ENCODE measurements at places on chromosomes 1 and 21.

- peak; percentile 75 for DNase-seq
These were observed 611 bp upstream of the AKT3 start for GRCh38 chr1:243850452-243851256.

GRCh38 chr1:242005866-242006535 lies 7.1 kb upstream of the MAP1LC3C start:
- peak; percentile 67 for DNase-seq

GRCh38 chr1:14435368-14436023 lies 163.0 kb upstream of the KAZN start:
- DNase-seq, result peak; percentile 34

GRCh38 chr1:223091896-223092295 lies 51.2 kb downstream of the TLR5 start:
- DNase-seq, result no peak

GRCh38 chr1:175530622-175531375 lies 212.6 kb downstream of the TNR start:
- no peak for DNase-seq

GRCh38 chr1:9150582-9151327 lies 21.9 kb upstream of the GPR157 start:
- DNase-seq, result no peak

- DNase-seq, result peak; percentile 86
These were observed 8.5 kb downstream of the TGFB2 start for GRCh38 chr1:218353656-218354055.

GRCh38 chr1:65459397-65459768 lies 38.9 kb downstream of the LEPR start:
- DNase-seq, result peak; percentile 59

GRCh38 chr1:216937491-216937890 lies 214.3 kb upstream of the ESRRG start:
- DNase-seq, result peak; percentile 21

GRCh38 chr1:50959303-50959912 lies 659 bp downstream of the FAF1 start:
- DNase-seq, result peak; percentile 74

GRCh38 chr1:160398823-160399222 lies 1.5 kb upstream of the VANGL2 start:
- DNase-seq, result no peak

DNA sequence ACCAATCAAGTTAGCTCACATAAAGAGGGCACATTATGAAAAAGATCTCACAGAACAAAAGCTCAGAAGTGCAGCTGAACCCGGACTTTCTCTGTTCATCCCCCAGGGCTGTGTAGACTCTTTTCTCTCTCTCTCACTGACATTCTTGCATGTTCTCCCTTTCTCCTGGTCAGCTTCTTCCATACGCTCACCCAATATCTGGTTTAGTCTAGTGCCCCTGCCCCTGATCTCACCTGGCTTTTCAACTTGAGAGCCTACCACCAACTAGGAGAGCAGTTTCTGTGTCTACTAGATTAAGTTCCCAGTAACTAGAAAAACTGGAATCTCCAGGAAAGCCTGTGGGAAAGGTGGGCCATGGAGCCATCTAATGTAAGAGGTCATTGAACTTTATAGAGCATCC lies 126.9 kb upstream of the GRIK3 start:
- DNase-seq, result no peak

- DNase-seq, result no peak
These were observed 39.7 kb downstream of the CD34 start for GRCh38 chr1:207871117-207871649.

DNA sequence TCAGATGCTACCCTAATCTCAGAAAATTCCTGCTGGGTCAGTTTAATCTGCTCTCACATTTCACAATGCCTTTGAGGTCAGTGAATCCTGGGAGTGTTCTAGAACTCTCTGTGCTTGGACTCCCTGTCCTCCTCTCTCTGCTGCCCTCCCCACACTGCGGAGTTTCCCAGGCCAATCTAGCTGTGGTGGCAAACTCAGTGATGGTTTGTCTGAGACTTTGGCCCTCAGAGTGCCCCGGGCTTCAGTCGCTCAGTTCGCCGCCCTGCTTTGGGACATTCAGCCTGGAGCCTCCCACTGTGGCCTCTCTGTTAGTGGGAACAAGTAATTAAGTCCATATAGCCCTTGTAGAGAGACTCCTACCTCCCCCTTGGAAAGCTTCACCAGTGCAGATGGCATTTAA lies 7.1 kb downstream of the C1orf226 start:
- DNase-seq, result no peak

- no peak for DNase-seq
These were observed 566.9 kb upstream of the ZP4 start for GRCh38 chr1:238457610-238458009.

- no peak for DNase-seq
These were observed at the start of gene PLA2G2E for GRCh38 chr1:19923137-19923952. Gene PLA2G2E (minus strand): TSS chr1:19923617. CDS start chr1:19923559, 58 bp downstream.

DNA sequence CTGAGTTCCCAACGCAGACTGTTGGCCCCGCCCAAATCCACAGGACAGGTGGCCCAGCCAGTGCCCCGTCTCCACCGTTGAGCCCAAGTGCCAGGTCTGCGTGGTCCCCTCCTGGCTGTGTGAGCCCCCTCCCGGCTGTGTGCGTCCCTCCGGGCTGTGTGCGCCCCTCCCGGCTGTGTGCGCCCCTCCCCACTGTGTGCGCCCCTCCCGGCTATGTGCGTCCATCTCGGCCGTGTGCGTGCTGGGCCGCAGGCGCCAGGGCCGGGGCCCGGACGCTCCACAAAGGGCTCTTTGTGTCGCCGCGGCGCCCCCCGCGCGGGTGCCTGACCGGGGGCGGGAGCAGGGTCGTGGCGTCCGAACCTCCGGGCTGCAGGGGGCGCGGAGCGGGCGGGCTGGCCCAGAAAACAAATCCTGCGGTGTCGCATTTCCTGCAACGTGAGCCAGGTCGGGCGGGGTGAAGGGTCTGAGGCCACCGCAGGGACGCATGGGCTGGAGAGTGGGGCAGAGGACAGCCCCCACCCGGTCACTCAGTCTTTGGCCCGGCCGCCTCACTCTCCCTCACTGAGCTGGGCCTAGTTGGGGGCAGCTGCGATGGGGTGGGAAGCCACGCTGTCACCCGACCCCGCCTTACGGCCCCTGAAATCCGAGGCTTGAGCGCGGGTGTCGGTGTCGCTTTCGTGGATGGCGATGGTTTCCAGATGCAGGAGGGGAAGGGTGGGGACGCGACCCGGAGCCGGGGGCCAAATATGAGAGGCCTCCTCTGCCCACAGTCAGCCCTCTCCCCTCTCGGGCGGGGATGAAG lies 18.8 kb downstream of the TNFRSF25 start:
- no peak for DNase-seq

GRCh38 chr1:241531195-241532161 lies 700 bp upstream of the KMO start:
- DNase-seq, result peak; percentile 81

- DNase-seq, result no peak
These were observed 31.4 kb downstream of the PODN start for GRCh38 chr1:53093451-53093754.

DNA sequence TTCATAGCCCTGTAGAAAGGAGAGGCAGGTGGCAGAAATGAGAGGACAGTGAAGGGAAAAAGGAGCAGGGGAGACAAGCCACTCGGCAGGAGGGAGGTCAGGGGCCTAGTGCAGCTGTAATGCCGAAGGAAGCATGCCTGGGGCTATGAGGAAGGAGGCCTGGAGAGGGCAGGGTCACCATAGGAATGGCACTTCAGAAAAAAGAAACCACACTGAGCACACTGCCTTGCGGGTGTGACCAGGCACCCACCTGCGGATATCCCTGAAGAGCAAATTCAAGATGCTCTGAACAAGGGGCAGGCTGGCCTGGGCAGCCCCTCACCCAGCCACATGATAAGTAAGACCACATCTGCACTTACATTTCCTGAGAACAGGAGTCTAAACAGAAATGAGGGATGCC lies 104.7 kb downstream of the JAK1 start:
- peak; percentile 36 for DNase-seq

GRCh38 chr1:98385652-98386051 lies 275.9 kb upstream of the SNX7 start:
- DNase-seq, result no peak

- peak; percentile 33 for DNase-seq
These were observed 123.6 kb upstream of the KCNJ6 start for GRCh38 chr21:38039841-38040240.
